GM10248 (cell line): ENCODE measurements at places on chromosomes 1 and 21.
A peak's percentile ranks its signal among the peaks of the same experiment; 100 is the strongest.

- no peak for DNase-seq
Observed at GRCh38 chr1:241311056-241311746, 45.8 kb downstream of the RGS7 start.

GRCh38 chr1:202805886-202806844 is 2.1 kb downstream of the KDM5B start:
- no peak for DNase-seq

DNA sequence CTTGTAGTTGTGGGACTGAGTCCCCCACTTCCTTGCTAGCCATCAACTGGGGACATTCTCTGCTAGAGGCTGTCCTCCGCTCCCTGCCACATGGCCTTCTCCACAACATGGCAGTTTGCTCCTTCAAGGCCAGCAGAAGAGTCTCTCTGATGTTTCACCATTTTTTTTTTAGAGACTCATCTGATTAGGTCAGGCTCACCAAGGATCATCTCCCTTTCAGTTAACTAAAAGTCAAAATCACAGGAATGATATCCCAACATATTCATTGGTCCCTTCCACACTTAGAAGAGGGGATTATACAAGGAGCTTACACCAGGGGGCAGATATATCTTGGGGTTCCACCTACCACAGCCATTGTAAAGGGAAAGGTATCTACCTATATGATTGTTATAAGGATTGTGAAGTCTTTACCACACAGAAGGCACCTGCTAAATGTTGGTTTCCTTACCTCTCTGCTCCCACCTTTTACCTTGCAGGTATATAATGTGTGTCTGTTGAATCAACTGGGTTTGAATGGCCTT is 23.3 kb downstream of the RIMKLA start:
- DNase-seq, result no peak

DNA sequence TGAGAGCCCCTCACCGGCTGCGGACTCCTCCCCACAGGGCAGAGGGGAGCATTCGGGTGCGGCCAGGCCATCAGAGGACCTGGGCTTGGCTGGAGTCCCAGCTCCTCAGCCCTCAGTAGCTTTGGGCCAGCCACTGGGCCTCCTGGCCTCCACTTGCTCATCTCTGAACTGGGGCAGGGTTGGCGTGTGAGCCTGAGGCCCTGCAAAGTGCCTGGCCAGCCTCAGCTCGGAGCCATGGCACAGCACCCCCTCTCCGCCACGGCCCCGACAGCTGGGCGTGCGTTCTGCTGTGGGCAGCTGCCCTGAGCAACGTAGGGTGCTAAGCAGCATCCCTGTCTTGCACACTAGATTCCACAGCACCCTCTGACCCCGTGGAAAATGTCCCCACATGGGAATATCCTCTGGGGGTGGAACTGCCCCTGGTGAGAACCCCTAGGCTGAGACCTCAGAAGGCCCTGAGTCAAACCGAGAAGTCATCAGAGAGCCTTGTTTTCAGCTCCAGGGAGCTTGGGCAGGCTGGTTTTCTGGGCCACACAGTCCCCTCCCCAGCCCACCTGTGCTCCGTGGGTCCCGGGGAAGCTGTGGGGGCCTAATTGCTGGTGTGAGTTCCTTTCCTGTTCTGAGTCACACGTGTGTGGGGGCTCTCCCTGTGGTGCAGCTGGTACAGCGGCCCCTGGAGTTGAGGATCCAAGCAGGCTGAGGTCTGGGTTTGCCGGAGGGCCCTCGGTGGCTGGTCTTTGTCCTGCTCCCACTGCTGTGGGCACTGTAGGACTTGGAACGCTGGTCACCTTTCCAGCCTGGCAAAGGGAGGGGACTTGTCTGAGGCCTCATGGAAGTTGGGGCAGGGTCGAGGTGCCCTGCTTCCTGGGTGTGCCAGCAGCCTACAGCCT is 24.5 kb downstream of the TP73 start:
- DNase-seq, result peak; percentile 83

DNA sequence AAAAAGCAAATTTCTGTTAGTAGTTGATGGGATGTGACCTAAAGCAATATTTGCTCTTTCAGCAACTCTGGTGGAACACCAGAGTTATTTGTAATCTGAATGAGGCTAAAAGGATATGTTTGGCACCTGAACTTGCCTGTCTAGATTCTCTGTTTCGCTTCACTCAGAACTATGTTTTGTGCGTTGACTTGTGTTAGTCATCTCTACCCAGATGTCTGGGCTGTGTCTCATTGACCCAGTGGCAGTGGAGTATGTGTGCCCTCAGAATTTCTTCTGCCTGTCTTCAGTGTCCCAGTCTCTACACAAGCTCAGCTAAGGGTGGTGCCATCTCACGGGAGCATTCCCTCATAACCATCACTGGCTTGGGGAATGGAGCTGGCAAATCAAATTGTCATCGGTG is 13.9 kb downstream of the KCNK1 start:
- no peak for DNase-seq

GRCh38 chr1:210715072-210715471 is 386.4 kb downstream of the HHAT start:
- no peak for DNase-seq

GRCh38 chr21:34673006-34673405 is 4.2 kb downstream of the CLIC6 start:
- no peak for DNase-seq

DNA sequence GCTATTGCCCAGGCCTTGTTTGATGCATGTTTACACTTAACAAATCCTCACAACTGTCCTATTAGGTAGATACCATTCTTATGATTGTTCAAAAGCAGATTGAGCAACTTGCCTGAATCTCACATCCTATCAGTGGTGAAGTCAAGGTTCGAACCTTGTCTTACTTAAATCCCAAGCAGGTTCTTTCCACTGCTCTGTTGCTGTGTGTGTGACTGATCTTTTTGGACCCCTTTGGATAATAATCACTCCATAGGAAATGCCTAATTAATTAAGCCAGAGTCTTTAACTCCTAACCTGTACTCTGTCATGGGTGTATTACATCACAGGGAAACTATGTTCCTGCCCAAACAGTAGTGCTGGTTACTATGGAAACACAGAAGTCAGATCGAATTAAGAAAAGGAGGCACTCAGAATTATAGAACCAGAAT is 84.2 kb downstream of the SPATA46 start:
- DNase-seq, result no peak

- peak; percentile 63 for DNase-seq
Observed at GRCh38 chr1:59947047-59947938, 20.7 kb upstream of the CYP2J2 start.

- no peak for DNase-seq
Observed at GRCh38 chr1:184892116-184892515, 82.2 kb downstream of the NIBAN1 start.

- no peak for DNase-seq
Observed at GRCh38 chr1:21046132-21046531, 130.6 kb downstream of the EIF4G3 start.

GRCh38 chr1:206037581-206037980 is 13.9 kb upstream of the CTSE start:
- no peak for DNase-seq

DNA sequence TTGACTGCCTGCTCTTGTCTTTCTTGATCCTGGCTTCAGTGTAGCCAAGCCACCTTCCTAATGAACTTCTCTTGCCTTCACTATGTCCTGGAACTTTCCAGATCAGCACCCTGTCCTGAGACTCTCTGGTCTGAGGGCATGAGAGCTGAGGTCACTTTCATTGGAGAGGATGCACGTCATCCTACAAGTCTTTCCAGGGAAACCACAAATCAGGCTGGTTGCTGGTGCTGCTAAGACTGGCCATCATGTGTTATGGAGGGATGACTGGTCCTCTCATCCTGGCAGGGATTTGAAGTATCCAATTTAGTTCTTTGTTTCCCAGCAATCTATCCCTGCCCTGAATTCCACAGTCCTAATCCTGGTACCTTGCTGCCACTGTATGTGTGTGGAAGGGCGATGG is 228.6 kb downstream of the GPATCH2 start:
- no peak for DNase-seq

DNA sequence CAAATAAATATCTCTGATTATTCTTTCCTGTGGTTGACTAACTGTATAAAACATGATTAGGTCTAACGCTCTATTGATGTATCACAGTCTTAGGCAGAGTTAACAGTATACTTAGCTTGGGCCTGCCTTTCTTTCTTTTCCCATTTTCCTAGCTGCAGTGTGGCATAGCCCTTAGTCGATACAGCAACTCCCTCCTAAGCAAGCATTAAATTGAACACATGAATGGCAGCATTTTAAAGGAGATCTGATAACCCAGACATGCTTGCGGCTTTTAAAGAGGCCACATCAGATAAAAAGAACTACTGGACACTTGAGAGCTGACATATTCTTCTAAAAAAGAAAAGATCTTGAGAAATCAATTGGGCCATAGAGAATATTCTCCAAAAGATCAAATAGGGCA is 312.0 kb upstream of the TMPRSS15 start:
- DNase-seq, result no peak

- DNase-seq, result no peak
Observed at GRCh38 chr21:46095083-46095719, 2.7 kb upstream of the COL6A2 start.

- DNase-seq, result no peak
Observed at GRCh38 chr1:81806432-81806770, 5.7 kb downstream of the ADGRL2 start.

DNA sequence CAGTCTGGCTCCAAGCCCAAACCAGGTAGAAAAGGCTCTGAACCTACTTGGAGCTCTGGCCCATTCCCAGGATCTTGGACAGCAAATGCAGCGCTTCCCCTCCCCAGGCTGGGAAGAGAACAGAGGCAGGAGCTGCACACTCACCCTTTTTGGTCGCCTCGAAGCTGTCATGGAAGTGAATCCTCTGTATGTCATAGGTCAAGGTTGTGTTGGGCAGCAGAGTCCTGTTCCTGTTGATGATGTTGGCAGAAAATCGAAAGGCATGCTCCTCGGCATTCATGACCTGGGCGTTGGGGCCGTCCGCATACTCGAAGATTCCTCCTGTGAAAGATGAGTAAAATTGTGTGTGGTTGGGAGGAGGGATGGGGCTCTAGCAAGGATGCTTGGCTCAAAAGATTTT is 143.5 kb downstream of the GRIK3 start:
- no peak for DNase-seq

GRCh38 chr1:80624682-80625081 is 1176.1 kb upstream of the ADGRL2 start:
- DNase-seq, result no peak

DNA sequence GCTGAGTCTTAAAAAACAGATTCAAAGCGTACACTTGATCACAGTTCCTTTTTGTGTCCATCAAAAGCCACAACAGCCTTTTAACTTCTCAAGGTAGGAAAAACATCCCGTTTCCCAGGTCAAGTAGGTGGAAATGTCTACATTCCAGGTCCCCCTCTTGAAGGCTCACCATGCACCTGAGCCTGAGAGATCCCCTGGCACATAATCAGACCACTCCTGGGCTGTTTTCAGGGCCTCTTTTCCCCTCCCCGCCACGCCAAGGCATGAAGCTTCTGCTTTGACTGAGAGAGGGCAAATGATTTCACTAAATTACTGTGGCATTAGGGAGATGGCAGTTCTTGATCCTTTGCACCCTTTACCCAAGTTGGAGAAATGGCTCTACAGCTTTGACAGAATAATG is 21.7 kb downstream of the CNN3 start:
- no peak for DNase-seq

GRCh38 chr1:185734929-185735700 is 924 bp downstream of the HMCN1 start:
- no peak for DNase-seq

DNA sequence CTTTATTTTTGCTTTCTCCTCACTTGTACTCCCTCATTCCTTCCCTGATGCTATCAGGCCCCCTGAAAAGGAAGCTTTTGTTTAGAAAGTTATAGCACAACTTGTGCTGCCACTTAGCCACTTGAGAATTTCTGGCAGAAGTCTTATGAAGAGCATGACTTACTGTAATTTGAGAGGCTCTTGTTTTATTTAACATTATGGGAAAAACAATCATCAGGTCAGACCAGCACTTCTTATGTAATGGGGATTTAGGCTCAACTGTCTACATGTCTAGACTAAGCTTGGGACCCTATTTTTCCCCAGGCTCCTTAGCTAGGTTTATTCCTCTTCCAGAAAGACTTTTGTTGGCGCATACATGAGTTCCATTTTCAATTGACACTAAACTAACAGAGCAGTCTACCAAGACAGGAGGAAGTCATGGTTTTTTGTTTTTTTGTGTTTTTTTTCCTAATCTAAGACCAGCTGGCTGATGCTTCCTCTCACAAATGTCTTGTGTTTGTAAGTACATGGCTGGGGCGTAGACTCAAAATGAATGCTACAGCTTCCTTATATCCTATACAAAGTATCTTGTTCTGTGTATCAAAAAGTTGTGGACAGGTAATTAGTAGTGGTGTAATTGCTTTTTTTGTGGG is 31.5 kb downstream of the TNFSF4 start:
- DNase-seq, result no peak

GRCh38 chr1:246528933-246529731 is 22.1 kb upstream of the SMYD3 start:
- no peak for DNase-seq

DNA sequence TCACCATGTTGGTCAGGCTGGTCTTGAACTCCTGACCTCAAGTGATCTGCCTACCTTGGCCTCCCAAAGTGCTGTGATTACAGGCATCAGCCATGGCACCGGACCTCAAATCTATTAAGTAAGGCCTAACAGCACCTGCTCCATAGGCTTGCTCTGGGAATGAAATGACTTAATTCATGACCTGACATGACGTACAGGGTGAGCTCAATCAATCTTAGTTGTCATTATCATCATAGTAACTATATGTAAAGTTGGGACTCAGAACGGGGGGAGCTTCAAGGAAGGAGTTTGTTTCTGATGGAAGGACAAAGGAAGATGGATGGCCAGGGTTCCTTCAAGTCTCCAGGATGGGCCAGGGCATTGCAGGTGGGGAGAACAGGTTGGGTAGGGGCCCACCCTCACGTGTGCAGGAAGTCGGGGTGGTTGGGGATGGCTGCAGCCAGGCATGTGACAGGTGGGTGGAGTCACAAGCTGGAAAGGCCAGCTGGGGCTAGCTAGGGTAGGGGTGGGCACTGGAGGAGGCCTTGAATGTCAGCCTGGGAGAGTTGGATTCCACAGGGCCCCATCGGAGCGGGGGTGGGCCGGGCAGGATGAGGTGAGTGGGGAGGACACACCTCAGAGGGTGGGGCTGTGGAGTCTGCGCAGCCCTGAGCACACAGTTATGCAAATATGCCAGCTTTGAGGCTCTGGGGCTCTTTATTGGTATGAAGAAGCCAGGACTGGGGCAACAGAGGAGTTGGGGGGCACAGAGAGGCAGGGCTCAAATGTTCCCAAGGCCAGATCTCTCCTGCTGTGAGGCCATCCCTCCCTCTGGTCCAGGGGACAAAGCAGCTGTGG is 9.6 kb downstream of the TRIM62 start:
- DNase-seq, result no peak

GRCh38 chr21:26447932-26448475 is 125.1 kb downstream of the CYYR1 start:
- no peak for DNase-seq

DNA sequence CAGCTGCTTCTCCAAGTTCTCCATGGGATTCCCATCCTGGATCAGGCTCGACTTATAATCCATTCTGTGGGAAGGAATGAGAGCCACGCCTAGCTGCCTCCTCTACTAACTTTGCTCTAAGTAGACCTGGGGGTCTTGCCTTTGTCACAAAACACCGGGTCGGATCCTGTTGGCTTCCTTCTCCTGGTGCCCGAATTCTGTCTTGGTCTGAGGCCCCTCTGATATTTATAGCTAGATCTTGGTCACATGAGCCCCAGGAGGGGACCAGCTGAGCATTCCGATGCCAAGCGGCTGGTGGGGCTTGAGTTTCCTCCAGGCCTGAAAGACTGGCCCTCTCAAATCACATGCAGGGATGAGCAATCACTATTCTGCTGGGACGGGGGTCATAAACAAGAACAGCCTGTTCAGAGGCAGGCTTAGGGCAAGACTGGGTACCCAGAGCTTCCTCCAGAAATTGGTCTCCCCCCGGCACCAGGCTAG is at the start of gene TRIM63:
TSS of gene TRIM63 (minus strand) at position 199 of the 480 bp plus-strand sequence. CDS start at position 63, 136 bp downstream.
- no peak for DNase-seq

GRCh38 chr21:44271558-44272283 is 10.0 kb upstream of the DNMT3L start:
- DNase-seq, result no peak
